ENCODE measurements at places on chromosomes 12 and 14.

DNA sequence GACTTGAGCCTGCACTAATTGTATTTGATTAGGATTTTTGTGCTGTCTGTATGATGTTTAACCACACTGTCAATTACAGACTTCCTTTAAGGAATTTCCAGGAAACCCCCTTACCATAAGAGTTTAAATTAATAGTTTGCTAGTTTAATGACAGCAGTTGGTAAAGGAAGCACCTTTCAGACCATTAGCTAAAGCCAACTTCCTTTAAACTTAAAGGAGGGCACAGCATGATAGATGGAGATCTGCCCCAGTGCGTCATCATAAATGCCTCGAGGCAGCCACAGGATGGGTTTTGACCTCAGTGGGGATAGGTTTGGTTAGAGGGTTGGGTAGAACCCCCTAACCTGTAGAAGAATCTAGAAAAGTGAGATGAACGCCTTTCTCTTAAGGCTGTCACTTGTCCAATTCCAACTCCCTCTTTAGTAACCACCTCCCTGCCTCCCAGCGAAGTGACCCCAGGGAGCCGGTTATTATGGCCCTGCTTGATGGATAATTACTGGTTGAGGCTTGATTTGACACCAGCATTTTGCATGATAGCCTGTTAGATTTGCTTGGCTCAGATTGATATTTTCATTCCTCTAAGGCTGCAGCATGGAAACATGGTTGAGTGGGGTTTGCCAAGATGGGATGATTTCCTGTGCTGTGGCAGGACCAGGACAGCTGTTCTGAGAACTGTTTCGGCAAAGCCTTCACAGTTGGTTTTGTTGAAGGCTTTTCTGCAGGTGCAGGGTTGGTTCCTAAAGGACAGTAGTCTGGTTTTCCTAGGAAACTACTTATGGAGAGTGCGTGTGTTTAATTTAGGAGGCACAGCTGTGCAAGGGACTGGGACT, 62.7 kb downstream of the CHST11 start:
- DNase-seq: no peak

DNA sequence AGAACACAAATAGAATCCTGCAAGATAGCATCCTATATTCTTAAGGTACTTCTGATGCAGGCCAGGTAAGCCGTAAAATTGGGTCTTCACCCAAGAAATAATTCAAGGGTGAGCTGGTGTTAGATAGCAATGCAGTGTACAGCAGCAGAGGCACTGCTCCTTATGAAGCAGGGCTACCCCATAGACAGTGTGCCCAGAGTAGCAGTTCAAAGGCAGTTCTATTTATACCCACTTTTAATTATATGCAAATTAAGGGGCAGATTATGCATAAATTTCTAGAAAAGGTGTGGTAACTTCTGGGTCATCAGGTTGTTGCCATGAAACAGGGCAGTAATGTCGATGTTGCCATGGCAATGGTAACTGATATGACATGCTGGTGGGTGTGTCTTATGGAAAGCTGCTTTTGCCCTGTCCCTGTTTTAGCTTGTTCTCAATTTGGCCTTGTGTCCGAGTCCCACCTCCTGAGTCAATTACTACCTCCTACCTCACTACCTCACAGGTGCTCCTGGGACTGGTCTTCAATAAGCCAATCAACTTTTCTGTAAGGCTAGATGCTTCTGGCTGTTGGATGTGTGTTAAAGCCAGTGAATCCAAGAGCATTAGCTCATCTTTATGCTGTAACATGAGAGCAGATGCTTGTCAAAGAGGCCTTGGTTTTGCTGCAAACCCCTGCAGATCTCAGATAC, 61.0 kb downstream of the PPM1A start:
- DNase-seq: no peak

GRCh38 chr14:79354336-79354735, 857.0 kb downstream of the DIO2 start:
- no peak for DNase-seq

DNA sequence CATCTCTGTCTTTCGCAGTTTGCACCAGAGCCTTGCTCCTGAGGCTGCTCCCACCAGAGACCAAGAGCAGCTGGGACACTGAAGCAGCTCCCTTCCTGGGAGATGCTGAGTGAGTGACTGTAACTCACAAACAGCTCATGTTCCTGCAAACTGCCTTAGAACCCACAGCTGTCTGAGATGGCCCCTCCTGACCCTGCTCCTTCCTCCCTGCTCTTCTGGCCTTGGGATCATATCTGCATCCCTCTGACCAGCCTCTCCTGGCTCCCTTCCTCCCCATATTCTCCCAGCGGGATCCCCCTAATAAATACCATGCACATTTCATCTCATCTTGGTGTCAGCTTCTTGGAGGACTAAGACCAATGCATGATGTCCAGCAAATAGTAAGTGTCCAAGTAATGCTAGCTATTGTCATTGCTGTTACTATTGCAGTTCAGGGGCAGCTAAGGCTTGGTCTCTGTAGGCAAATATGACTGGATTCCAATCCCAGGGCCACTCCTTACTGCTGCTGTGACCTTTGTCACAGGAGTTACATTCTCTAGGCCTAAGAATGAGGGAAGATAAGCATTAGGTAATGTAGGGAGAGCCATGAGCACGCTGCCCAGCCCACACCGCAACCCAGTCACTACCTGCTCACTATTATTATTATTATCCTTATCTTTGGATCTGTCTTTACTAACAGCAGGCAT, 47.9 kb downstream of the SYNE3 start:
- DNase-seq: no peak

DNA sequence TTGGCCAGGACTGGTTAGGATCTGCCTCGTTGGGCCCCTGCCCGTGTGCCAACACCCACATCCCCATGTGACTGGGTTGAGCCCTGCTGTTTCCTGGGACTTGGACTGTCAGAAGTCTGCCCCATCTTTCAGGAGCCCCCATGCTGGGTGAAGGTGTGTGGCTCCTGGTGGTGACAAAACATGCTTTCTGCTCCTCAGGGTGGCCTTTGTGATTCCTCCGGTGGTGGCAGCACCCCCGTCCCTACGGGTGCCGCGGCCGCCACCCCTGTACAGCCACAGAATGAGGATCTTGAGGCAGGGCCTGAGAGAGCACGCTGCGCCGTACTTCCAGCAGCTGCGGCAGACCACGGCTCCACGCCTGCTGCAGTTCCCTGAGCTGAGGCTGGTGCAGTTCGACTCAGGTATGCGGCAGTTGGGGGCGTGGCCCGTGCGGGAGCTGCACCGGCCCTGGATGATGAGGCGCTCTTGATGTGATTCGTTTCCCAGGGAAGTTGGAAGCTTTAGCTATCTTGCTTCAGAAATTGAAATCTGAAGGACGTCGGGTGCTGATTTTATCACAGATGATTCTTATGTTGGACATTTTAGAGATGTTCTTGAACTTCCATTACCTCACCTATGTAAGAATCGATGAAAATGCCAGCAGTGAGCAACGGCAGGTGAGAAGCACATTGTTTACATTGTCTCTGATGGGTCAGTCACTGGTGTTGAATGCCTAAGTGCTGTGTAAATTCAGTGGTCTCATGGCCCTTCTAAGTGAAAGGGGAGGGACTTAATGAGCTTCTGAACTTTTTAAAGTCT, 80.0 kb downstream of the EP400 start:
- no peak for DNase-seq

GRCh38 chr14:83300476-83301064, 1766.9 kb upstream of the SEL1L start:
- DNase-seq: peak; percentile 11

DNA sequence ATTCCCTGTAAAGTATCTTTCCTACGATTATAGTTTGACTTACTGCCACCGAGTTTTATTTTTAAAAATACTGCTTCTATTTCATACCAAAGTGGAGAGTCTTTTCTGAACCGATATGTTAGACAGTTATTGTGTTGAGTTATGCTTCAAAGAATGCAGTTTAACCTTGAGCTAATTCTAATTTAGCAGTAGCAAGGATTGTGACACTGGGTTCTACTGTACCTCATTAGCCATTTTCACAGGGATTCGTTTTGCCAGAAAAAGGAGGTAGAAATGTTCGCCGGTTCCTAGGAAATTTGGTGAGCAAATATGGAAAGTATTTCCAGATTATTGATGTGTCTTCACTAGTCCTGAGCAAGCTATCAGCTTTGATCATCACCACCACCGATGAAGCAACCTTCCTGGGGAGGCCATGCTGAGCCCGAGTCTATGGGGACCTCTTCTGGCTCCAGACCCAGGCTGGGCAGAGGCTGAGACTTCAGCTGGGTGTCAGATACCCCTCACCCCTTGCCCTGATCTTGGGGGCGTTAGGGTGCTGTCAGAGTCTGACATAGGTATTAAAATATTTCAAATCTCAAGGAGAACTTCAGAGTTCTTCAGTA, 13.6 kb downstream of the GLRX5 start:
- DNase-seq: peak; percentile 3

- DNase-seq: no peak
Measured at GRCh38 chr14:71783088-71783487, 149.1 kb upstream of the RGS6 start.

Data from EH (cell line).